Stimulated activated CD4-positive, alpha-beta T cell treated with anti-CD3 and anti-CD28 coated beads, TNF-alpha, amount 100 ng/mL, for 48 hours (primary cell): ENCODE measurements at places on chromosomes 3 and 15.

DNA sequence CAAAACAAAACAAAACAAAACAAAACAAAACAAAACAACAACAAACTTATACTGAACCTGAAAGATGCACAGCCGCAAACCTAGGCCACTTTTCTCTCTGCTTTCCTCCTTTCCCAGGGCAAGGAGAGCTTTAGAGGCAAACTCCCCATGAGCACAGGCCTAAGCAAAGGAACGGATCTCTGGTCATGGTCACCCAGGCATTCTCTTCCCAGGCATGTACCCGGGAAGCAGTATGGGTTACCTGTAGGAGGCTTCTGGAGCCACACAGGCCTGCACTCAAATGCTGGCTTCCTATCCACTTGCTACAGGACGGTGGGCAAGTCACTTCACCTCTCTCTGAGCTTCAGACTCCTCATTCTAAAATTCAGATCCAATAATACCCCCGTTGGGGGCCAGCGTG, 171.8 kb downstream of the SMAD6 start:
- no peak for DNase-seq

DNA sequence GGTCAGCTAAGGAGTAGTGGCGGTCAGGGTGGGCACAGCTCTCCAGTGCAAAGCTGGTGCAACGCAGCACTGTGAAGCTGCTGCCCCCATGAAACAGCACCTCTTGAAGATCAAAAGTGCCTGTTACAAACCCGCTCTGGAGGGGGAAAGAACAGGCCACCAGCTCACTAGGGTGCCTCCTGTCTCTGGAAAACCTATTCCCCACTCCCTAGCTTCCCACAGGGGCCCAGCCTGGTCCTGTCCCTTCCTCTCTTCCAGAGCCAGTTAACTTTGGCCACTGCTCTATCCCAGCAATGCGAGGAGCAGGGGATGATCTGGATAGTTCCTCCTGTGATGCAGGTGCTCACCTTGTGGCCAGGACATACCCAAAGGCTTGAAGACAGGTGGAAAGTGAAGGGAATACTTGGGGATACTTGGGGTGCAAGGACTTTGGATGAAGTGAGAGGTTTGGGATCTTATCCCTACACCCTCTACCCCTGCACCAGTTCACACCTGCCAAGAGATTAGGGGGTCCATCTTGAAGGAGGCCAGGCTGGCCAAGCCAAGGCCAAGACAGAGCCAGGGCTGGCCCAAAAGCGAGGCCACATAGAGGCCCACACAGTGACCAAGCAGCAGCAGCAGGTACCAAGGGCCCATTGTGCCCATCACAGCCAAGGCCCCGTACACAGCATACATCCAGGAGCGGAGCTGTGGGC, 4.2 kb downstream of the HHATL start:
- no peak for DNase-seq

- DNase-seq, result no peak
Observed at GRCh38 chr15:52417957-52418356, 110.7 kb downstream of the MYO5A start.

- no peak for DNase-seq
Observed at GRCh38 chr15:50558012-50558411, 11.5 kb upstream of the USP50 start.

GRCh38 chr15:42066764-42067415, 27.5 kb downstream of the PLA2G4D start:
- no peak for DNase-seq

DNA sequence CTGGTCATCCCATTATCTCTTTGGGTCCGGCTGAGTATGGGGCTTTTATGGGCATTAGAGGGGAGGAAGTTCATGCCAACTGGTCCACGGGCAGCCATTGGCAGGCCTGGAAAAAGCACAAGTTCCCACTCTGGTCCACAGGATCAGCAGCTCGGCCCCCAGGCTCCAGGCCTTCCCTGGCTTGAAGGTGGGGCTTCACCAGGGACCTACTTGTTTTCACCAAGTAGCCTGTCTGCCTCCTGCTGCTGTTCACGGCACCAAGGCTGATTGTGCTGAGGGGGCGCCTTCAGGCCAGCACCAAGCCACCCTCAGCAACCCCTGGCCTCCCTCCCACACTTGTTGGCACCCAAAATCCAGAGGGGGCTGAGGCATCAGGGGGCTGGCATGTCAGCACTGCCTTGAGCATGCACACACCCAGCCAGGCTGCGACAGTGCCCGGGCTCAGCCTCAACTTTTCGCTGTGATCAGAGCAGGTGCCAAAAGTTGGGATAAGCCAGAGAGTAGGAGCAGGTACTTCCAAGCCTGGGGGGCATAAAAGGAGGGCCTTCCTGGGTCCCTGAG, 9.1 kb upstream of the TOP2B start:
- DNase-seq, result no peak

GRCh38 chr3:138960417-138960852, 13.4 kb downstream of the FOXL2NB start:
- DNase-seq, result no peak
